ENCODE measurements at places on chromosomes 1 and 21.
A peak's percentile ranks its signal among the peaks of the same experiment; 100 is the strongest.

GRCh38 chr21:41521489-41522027 is 13.6 kb upstream of the TMPRSS2 start:
- H3K36me3 ChIP-seq = no peaks in the 10 kb centered on the region
- no peak for DNase-seq
- H3K27me3 ChIP-seq = no peaks in the 10 kb centered on the region
- H3K4me1 ChIP-seq = no peaks in the 10 kb centered on the region
- H3K27ac ChIP-seq = no peak overlapping the region

DNA sequence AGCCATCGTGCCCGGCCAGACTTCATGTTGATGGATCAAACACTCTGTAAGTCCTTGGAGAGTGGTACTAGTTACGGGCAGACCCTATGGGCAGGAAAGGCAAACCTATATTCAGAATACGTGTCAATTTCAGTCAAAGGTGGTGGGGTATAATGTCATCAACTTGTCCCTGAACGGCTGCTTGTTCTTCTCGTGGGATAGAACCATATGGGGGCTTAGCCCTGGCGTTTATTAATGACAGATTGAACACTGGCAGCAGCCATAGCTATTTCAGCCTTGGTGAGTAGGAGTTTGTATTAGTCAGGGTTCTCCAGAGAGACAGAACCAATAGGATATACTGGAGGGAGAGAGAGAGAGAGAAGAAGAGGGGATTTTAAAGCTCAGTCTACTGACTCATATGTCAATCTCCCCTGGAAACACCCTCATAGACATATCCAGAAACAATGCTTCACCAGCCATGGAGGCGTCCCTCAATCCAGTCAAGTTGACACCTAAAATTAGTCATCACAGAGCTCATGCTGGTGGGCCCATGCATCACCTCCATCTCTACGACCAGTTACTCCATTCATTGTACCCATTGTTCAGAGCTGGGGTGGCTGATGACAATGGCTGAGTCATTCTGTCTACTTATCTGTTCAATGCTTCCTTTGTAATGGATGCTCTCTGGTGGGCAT is 16.1 kb upstream of the AQP10 start:
- H3K27me3 ChIP-seq = no peaks in the 10 kb centered on the region
- peak; percentile 11 for DNase-seq
- H3K27ac ChIP-seq = no peak overlapping the region
- H3K4me3 ChIP-seq = no peak overlapping the region

GRCh38 chr1:20280341-20280740 is 10.3 kb upstream of the VWA5B1 start:
- no peak for DNase-seq
- H3K36me3 ChIP-seq = no peaks in the 10 kb centered on the region
- H3K4me3 ChIP-seq = no peak overlapping the region

DNA sequence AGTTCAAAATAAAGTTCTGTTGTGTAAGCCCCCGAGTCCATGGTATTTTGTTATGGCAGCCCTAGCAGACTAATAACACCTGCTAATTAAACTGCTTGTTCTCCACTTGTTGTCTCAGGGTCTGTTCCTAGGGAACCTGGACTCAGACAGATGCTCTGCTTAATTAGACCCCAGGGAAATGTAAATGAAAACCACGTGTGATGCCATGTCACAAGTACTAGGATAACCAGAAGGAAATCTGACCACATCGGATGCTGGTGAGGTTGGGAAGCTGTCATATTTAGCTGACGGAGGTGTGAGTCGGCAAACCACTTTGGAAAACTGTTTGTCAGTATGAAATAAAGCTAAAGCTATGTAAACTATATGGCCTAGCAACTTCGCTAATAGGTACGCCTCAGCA is 19.6 kb downstream of the EDN2 start:
- no peaks in the 10 kb centered on the region for H3K27me3 ChIP-seq
- H3K36me3 ChIP-seq = no peaks in the 10 kb centered on the region
- no peak overlapping the region for H3K4me3 ChIP-seq
- no peaks in the 10 kb centered on the region for H3K4me1 ChIP-seq
- no peak overlapping the region for H3K27ac ChIP-seq
- DNase-seq = no peak

DNA sequence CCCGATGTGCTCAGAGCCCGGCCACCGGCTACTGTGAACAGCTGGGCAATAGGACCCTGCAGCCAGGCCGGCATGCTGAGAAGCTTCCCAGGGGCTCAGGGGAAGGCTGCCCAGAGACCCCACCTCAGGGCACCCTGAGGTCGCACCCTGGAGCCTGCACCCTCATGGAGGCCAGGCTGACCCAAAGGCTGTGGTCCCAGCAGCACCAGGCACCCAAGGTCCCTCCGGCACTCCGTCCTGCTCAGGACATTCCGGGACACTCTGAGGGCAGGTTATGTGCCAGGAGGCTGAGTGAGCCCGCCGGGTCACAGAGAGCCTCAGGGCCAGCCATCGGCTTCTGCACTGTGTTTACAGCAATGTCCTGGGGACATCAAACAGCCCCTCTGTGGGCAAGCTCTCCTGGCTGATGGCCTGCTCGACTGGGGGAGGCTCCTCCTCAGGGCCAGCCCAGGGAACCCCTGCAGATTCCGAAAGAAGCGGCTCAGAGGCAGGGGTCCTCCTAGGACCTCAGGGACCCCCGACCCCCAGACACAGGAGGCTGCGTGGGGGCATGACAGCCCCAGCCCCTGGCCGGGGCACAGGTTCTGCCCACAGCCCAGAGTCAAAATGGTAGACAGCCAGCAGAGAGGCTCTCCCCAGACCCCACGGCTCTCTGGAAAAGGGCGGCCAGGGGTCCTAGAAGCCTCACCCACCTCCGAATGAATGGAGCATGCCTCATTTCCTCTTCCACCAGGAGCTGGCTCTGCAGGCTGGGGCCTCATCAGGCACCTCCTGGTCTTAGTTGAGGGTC is 8.2 kb downstream of the SLC19A1 start:
- peaks cover 12% of the 10 kb centered on the region for H3K4me1 ChIP-seq
- H3K4me3 ChIP-seq = no peak overlapping the region
- peaks cover 5% of the 10 kb centered on the region for H3K36me3 ChIP-seq
- DNase-seq = no peak
- H3K27ac ChIP-seq = no peak overlapping the region

DNA sequence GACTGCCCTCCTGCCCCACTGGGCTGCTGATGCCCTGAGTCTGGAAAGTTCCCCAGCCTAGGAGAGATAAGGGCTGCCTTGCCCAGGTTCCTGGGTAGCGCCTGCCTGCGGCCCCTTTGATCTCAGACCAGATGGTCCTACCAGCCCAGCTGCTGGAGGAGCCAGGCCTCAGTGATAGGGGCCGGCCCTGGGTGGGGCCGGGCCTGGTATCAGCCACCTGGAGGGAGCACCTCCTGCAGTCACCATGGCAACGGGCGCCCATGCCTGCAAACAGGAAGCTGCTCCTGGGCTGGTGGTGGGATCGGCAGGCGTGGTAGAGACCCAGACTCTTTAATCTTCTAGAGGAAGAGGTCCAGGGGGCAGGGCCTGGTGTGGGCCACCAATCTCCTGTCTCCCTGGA is 119.7 kb upstream of the WNT4 start:
- H3K27ac ChIP-seq = no peak overlapping the region
- no peaks in the 10 kb centered on the region for H3K4me1 ChIP-seq
- no peak for DNase-seq
- no peak overlapping the region for H3K4me3 ChIP-seq

- no peak overlapping the region for H3K4me3 ChIP-seq
- no peak for DNase-seq
- peaks cover 29% of the 10 kb centered on the region for H3K4me1 ChIP-seq
Observed at GRCh38 chr21:44962403-44962966, 22.7 kb downstream of the SLX9 start.

GRCh38 chr1:9705337-9706093 is 54.0 kb downstream of the PIK3CD start:
- DNase-seq = no peak
- peaks cover 54% of the 10 kb centered on the region for H3K4me1 ChIP-seq
- peak overlapping the region; percentile 33 for H3K27ac ChIP-seq
- H3K27me3 ChIP-seq = no peaks in the 10 kb centered on the region
